ENCODE measurements at places on chromosomes 4 and X.

DNA sequence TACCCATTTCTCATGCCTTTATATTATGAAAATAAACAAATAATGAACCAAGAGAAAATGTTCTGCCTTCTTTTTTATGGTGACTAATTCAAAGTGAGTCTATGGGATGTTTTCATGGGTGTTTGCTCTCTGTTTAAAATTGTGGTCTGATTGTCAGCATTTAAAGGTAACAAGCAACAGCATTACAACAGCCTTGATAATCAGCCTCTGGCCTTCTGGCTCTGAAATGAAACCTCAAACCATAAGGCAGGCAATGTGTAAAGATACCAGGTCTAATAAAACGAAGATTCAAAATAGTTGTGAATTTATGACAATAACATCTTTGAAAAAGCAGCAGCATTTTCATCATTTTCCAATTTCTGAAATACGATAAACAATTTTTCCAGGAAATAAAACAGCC, 63.7 kb downstream of the FAM13A start:
- DNase-seq: no peak

GRCh38 chr4:72557021-72557420, 12.0 kb downstream of the ADAMTS3 start:
- no peak for DNase-seq

- no peak for DNase-seq
Measured at GRCh38 chr4:114146947-114147618, 167.6 kb upstream of the ARSJ start.

GRCh38 chr4:183483997-183484396, 20.9 kb upstream of the ING2 start:
- DNase-seq: no peak

- DNase-seq: no peak
Measured at GRCh38 chr4:153758688-153759406, 977 bp downstream of the RNF175 start.

DNA sequence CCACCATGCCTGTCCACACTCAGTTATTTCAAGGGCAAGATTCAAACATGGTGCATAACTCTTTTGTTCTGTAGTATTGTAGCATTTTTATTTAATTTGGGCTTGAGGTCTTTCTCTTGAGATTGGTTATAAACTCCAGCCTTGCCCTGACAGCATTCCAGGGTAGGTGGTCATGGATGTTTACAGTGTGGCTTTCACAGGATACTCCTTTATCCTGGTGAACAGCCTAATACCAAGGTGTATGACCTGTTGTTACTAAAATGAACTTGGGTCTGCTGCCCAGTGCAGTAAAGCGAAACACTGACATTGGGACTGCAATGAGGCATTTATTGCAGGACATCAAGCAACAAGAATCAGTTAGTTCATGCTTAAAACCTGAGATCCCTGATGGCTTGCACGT, 434.8 kb downstream of the ANKRD50 start:
- no peak for DNase-seq

- peak; percentile 27 for DNase-seq
Measured at GRCh38 chrX:1554469-1555210, 17.7 kb upstream of the P2RY8 start.

DNA sequence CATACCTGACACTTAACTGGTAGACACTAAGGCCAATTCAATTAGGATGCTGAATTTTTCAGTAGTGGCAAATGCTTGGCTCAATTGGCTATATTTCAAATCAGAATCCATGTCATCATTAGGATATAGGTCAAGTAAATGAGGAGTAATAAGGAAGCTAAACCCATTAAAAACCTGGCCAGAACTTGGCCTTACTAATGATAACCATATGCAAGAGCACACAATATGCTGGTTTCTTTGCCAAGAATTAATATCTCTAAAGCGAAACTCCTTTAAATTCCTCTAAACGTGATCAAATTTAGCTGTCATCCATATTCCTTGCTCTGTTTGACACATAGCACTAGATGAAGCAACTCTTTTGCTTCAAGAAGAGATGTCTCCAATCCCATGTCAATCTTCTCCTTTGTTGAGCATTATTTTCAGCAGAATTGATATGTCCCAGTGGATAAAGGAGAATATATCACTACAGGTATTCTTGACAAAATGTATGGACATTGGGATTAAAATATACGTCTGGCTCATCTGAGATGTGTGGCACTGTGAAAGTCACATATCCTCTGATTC, 206.1 kb upstream of the ANKRD50 start:
- no peak for DNase-seq

DNA sequence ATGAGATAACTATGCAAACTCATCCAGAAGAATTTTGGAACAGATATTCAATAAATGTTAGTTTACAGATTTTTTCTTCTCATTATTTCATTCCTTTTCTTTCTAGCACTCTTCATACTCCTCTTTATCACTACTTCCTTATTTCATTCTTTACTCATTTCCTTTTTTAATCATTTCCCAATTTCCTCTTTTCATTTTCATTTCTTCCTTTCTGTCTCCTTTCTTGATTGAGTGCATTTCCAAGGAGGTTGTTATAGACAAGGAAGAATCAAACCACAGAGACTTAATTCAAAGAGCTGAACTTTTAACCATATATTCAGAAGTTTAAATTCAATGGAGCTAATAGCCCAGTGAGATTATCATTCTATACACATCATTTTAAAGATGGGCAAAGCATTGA, 600.7 kb downstream of the ARAP2 start:
- DNase-seq: no peak

GRCh38 chrX:9466124-9466495, 1.3 kb downstream of the TBL1X start:
- no peak for DNase-seq

- DNase-seq: no peak
Measured at GRCh38 chrX:73913580-73913979, 350.6 kb downstream of the CHIC1 start.

DNA sequence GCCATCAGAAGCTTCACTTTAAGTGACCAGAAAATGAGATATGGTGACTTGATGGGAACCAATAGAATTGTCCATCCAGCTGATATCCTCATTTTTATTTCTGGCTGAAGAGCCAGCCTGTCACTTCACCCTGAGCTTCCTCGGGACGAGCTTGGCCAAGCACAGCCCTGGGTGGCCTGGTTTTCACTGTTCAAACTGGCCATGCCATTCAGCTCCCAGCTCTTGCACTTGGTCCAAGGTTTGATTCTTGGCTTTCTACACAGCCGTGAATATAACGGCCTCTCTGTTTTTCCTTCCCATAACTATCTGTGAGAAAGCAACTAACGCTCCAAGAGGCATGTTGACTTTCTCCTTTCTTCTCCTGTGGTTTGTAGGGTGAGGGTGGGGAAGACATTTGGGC, 71.9 kb downstream of the LIMCH1 start:
- no peak for DNase-seq

- no peak for DNase-seq
Measured at GRCh38 chr4:182562350-182562749, 319.1 kb downstream of the TENM3 start.

DNA sequence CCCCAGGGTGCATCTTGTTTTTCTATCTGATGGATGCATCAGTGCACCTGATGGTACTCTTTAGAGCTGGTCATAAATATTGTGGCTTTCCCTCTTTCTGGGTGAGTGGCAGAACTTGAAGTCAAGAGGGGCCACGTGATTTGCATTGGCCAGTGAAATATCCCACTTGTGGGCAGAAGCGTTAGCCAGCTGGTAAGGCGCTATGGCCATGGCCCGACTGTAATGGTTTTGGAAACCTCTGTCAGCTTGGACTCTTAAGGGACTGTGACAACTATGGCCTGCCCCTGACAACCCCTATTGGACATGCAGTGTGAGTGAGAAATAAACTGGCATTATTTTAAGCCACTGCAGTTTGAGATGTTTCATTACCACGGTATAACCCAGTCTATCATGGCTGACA, 72.8 kb downstream of the SEL1L3 start:
- no peak for DNase-seq

- no peak for DNase-seq
Measured at GRCh38 chrX:69133921-69134542, 31.2 kb downstream of the PJA1 start.

GRCh38 chr4:112514647-112515197, 1.3 kb downstream of the NEUROG2 start:
- peak; percentile 56 for DNase-seq

- DNase-seq: no peak
Measured at GRCh38 chr4:41106081-41106480, 108.3 kb downstream of the APBB2 start.

Data from GM13976 (cell line).